ENCODE measurements at places on chromosomes 12 and 14. TPM values are rescaled to one million over a fixed set of nuclear protein-coding genes. Genes with fewer than 3 reads are reported as not detected.

The TMBIM6 gene
- total RNA-seq = 613 TPM

The SLC10A1 gene
- total RNA-seq = not detected

The AP1G2 gene
- 152 TPM for total RNA-seq

The KCNMB4 gene
- 6.4 TPM for total RNA-seq

The OR11H12 gene
- not detected for total RNA-seq

- DNase-seq = no peak
Measured at GRCh38 chr12:5570416-5570815, 138.5 kb downstream of the NTF3 start.

- DNase-seq = no peak
Measured at GRCh38 chr14:100605230-100605629, 18.0 kb upstream of the BEGAIN start.

- no peak for DNase-seq
Measured at GRCh38 chr12:124347805-124348658, 53.1 kb downstream of the RFLNA start.

GRCh38 chr12:13941258-13942249 is 39.8 kb downstream of the GRIN2B start:
- DNase-seq = peak; percentile 73

DNA sequence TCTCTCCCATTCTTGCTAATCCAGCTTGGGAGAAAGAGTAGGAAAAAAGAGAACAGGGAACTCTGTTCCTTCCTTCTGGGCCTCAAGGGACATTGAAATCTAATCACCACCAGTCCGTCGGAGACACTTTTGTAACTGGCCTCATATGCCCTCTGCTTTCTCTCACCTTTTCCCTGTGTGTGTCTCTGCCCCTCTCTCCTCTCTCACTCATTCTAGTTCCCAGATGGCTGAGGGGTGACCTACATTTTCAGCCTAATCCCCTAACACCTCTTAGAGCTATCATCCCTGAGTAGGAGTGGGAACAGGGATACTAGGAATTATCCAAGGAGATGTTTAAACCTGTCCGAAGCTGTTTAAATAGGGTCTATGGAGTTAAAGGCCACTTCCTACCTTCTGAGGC is 8.9 kb upstream of the PCK2 start:
- no peak for DNase-seq

- no peak for DNase-seq
Measured at GRCh38 chr14:104115691-104116287, 22.6 kb upstream of the KIF26A start.

DNA sequence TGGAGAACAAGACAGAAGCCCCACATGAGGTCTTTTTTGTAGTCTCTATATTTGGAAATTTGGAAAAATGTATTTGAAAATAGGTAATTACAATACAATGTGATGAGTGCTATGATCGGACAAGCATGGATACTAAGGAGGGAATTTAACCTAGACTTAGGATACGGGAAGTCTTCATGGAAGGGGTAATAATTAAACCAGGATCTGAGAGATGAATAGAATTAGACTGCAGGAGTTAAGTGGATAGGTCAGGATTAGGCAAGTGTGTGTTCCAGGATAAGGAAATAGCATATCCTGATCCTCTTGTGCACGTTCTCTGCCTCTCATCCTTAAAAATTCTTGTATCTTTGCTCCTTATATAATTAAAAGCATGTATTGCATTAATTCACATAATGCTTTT is 223.3 kb upstream of the PRICKLE1 start:
- no peak for DNase-seq

DNA sequence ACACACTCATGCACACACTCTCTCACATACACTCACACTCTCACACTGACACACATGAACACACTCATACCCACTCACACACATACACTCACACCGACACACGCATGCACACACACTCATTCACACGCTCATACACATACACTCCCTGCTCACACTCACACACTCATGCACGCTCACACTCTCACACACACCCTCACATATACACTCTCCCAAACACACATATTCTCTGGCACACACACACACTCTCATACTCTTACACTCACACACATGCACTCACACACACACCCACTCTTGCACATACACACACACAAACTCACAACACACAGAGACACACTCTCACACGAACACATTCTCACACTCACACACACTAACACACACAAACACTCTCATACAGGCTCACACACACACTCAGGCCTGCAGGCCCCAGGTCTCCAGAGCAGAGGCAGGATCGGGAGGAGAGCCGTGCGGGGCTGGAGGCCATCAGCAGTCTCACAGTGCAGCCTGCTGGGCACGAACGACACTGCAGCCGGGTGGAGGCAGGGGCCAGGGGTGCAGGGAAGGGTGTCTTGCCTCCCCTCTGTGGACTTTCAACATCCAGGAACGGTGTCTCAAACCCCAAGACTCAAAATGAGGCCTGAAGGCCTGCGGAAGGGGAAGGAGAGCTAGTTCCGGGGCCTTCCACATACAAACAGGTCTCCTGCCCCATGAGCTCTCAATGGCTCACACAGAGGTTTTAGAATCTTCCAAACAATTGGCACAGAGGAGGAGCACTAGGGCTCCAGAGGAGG is 148.7 kb downstream of the ANO2 start:
- DNase-seq = peak; percentile 44

DNA sequence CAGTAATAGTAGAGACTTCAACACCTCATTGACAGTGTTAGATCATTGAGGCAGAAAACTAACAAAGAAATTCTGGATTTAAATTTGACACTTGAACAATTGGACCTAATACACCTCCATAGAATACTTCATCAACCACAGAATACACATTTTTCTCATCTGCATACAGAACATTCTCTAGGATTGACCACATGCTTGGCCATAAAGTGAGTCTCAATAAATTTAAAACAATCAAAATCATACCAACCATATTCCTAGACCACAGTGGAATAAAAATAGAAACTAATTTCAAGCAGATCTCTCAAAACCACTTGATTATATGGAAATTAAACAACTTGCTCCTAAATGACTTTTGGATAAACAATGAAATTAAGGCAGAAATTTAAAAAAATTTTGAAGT is 82.3 kb downstream of the SLC38A4 start:
- no peak for DNase-seq

DNA sequence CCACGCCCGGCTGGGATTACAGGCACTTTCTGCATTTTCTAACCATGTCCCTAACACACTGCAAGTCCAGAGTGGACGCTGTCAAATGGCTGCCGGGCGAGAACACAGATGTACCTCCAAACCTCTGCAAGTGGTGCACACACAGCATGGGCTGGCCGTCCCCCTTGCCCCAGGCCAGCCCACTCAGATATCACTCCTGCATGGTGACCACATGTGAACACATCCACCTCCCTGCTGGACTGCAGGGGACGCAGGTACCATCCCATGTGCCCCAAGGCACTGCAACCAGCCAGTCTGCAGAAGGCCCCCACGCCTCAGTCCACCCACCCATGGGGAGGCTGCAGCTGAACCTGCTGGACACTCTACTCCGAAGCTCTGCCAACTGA is 14.0 kb downstream of the BRF1 start:
- DNase-seq = no peak

Measured in Calu3 (cell line).